Stimulated activated CD4-positive, alpha-beta T cell treated with anti-CD3 and anti-CD28 coated beads, Interleukin-1b, Interleukin-23, amount 100 ng/mL, for 48 hours (primary cell): ENCODE measurements at places on chromosomes 12 and 14.

DNA sequence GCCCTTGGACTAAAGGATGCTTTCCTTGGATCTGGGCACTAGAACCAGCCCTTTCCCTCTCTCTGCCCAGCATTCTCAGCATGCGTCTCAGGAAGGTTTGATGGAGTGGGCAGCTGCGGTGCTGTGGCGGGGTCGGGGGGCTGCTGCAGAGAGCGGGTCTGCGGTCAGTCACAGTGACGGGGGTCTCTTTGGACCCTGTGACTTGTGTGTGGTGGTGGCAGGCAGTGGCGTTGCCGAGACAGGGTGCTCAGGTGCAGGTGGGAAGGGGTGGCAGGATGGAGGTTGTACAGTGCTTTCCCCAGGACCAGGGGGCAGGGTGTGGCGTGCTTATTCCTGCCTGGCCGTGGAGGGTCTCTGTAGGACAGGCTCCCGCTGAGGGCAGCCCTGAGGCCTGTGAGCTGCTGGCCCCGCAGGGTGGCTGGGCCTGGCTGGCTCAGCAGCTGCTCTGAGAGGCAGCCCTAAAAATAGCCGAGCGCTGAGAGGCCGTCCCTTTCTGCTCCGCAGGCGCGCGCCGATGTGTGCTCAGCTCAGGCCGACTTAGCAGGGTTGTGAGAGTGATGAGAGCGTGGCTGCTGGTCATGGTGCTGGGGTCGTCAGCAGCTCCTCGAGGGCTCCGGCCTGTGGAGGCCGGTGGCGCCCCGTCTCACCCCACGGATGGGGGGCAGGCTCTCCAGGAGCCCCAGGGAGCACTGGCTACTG is 9.7 kb downstream of the PACS2 start:
- DNase-seq, result no peak

DNA sequence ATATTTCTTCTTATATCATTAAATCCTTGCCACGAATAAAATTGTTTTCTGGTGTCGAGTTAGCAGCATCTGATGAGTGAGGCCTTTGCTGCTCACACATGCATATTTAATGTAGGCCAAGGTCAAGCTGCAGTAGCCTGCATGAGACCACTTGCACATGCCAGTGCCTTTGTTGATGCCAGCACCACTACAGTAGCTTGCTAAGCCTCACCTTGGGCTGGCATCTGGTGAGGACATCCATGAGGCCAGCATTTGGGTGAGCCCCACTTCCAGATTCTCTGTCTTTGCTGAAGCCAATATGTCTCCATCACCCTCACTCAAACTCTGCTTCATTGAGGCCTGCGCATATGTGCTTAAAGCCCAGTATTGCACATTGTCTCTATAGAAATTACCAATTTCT is 8.0 kb downstream of the CCDC59 start:
- no peak for DNase-seq

DNA sequence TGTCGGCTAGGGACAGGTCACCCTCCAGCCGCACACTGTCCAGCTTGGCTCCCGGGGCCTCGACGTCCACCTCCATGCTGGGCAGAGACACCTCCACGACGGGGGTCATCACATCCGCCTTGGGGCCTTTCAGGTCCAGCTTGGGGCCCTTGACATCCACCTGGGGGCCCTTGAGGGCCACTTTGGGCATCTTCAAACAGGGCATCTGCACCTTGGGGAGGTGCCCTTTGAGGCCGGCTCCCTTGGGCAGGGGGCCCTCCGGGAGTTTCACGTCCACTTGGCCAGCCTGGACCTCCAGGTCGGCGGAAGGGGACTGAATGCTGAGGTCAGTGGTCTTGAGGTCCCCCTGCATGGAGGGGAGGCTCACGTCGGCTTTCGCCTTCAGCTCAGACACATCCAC is 17.9 kb downstream of the PLD4 start:
- DNase-seq, result no peak

GRCh38 chr12:24991209-24992049 is 42.5 kb upstream of the BCAT1 start:
- DNase-seq, result no peak

- no peak for DNase-seq
These were observed 60.0 kb downstream of the NCOR2 start for GRCh38 chr12:124507188-124508109.

DNA sequence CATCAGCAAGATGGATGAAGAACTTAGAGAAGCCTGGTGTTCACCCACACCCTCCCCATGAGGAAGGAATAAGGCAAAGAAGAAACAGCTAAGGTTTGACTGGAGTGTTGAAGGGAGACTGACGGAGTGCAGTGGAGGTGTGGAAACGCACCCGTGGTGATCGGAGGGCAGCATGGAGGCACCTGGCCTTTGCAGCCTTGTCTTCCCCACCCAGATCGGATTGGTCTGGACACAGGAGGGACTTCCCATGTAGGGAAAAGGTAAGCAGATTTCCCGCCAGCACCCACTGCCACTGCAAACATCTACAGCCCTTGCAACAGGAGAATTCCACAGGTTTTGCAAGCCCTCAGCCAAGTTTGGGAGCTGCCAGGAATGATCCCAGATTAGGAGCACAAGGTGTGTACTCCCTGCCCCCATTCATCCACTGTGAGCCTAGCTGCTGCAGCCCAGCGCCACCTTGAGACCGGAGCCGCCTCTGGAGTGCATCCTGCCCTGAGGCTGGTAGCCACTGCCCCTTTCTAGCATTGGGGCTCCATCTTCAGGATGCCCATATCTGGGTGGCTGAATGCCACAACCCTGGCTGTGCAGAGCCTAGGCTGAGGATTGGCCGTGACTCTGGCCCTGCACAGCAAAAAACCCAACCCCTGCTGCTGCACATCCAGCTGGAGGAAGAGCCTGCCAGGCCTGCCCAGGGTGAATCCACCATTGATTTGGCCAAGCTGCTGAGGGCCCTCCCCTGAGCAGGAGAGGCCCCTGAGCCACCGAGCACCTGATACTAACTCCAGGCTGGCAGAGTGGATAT is 411.1 kb downstream of the TMEM121 start:
- DNase-seq, result no peak

GRCh38 chr14:56274556-56274955 is 156.3 kb downstream of the PELI2 start:
- DNase-seq, result no peak

GRCh38 chr12:46944771-46945170 is 119.0 kb upstream of the SLC38A4 start:
- DNase-seq, result no peak

GRCh38 chr12:68453278-68453677 is 121.1 kb upstream of the MDM1 start:
- DNase-seq, result no peak

DNA sequence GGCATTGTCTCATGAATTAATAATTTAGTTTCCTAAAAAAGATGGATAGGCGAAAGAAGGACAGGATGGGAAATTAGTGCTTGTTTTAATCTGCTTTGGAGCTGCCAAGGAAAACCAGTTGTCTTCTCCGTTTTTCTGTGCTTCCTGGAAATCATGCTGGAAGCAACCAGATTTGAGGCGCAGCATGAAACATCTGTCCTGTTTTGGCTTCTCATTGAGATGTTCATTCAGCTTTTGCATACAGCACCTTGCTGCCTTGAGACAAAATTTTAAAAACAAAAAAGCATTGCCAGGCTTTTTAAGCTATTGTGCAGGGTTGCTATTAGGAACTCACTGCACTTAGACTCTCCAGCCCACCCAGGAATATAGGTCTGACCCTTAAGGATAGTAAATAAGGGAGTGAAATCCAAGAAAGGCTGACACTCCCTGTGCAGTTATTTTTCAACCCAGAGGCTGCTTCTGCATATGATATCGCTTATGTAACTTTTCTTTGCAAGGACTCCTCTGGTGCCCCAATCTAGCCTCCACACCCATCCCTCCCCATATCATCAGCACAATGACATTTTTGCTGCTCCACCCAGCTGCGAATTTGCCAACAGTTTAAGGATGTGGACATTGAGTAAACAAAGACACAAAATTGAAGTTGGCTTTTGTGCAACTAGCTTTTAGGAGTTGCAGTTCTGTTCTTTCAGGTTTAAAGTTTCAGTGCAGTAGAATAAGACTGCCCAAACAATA is 46.9 kb upstream of the MDM1 start:
- DNase-seq, result no peak

GRCh38 chr12:104187446-104188155 is 28.0 kb upstream of the TXNRD1 start:
- no peak for DNase-seq

DNA sequence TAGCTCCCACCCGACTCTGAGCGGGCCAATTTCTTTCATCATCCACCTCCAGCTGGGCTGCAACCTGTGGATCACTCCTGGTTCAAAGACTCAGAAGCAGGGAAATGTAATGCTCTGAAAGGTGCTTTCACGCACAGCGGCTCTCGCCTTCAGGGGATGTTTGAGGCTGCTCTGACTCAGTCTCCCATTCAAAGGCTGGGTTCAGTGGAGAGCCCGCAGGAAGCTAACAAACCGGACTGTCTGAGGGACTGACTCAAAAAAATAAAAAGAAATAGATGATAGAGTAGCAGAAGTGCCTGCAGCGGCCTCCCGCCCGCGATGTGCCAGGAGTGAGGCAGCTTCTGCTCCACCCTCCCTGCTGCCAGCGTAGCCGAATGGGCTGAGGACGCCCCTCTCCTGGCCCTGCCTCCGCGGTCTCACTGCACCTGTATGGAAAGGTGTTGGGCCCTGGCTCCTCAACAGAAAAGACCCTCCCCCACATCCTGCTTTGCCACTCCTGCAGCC is 98.0 kb downstream of the GCH1 start:
- no peak for DNase-seq

GRCh38 chr14:96582995-96583394 is 80.8 kb downstream of the PAPOLA start:
- DNase-seq, result no peak

DNA sequence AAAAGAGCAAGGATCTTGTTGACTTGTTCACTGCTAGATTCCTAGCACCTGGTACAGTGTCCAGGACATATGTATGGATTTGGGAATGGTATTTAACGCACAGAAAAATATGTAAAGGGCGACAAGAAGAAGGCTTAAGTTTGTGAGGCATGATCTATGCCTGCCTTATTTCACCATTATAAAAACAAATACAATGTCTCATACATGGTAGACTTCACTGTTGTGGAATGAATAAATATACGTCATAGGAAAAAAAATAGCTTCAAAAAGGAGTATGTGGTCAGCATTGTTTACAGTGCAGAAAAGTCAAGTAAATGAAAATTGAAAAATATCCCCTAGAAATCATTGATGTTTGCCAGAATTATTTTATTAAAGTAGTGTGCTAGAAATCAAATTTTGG is 30.0 kb downstream of the HCFC2 start:
- DNase-seq, result no peak

- DNase-seq, result no peak
These were observed 97.9 kb downstream of the RERGL start for GRCh38 chr12:17992002-17992656.
